ENCODE measurements at places on chromosomes 11 and 22.

GRCh38 chr11:64207256-64208085 is 950 bp downstream of the FERMT3 start:
- DNase-seq, result no peak

- no peak for DNase-seq
Measured at GRCh38 chr22:25197340-25197739, 2.3 kb upstream of the CRYBB3 start.

DNA sequence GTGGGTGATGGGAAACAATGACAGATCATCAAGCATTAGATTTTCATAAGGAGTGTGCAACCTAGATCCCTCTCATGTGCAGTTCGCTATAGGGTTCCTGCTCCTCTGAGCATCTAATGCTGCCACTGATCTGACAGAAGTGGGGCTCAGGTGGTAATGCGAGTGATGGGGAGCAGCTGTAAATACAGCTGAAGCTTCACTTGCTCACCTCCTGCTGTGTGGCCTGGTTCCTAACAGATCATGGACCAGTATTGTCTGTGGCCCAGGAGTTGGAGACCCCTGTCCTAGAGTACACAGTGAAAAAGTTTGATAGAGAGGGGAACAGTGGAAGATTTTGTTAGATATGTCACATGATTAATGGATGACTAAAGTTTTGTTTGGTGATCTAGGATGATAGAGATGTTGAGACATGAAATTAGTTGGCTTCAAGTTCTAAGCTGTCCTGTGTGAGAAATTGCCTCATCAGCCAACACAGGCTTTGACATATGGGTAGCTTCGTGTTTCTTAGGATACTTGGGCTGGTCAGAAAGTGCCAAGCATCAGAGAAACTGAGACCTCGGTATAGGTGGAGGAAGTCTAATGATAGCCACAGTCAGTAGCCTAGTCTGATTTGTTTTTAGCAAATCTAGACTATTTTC is 47.4 kb downstream of the ARHGEF12 start:
- no peak for DNase-seq

GRCh38 chr22:36536717-36537116 is 7.8 kb upstream of the EIF3D start:
- no peak for DNase-seq

All from progenitor cell of endocrine pancreas (in vitro differentiated cells).